SHP77 treated with DMSO at 0.1 percent for 48 hours (cell line): ENCODE measurements at places on chromosomes 16 and 17.

- DNase-seq: no peak
Measured at GRCh38 chr16:8964462-8964861, 756 bp upstream of the USP7 start.

DNA sequence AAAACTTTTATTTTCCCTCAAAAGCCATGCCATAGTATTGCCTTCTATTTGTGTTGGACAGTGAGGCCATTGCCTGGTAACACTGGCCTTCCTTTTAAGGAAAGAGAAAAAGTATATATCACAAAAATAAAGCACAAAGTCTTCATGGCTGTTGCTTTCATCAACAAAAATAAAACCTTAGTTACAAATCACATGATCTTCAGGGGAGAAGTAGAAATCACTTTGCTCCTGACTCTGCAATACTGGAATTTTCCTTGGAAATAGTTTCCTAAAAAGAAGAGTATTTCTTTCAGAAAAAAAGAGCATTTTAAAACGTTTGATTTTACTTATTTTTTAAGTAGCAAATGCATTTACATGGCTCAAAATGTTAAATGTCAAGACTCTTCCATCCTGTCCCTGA is 41.9 kb downstream of the FAM20A start:
- no peak for DNase-seq

GRCh38 chr16:54633943-54634362 is 296.7 kb upstream of the IRX5 start:
- peak; percentile 5 for DNase-seq

DNA sequence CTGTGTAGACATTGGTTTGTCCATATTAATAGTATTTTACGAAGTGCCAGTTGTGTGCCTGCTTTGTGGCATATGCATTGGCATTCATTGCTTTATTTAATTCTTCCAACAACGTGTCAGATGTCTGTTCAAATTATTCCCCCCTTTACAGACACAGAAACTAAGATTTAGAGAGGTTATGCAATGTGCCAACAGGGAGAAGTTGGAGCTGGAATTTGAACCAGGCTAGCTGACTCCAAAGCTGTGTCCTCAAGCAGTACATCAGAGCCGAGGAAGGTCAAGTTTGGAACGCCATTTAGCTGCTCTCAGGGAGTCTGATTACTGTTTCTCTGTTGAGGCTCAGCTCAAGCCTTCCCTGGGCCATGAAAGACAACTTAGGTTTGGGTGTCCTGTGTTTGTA is 232.3 kb downstream of the WWOX start:
- no peak for DNase-seq

- DNase-seq: no peak
Measured at GRCh38 chr17:34254651-34255380, at the start of gene CCL2. Gene CCL2 (plus strand): TSS chr17:34255285. CDS start chr17:34255350, 65 bp downstream.

GRCh38 chr16:69204172-69204571 is 17.2 kb downstream of the SNTB2 start:
- no peak for DNase-seq

- no peak for DNase-seq
Measured at GRCh38 chr16:81410643-81411293, 33.8 kb upstream of the CMIP start.

- DNase-seq: no peak
Measured at GRCh38 chr16:87702325-87702811, 63.4 kb downstream of the KLHDC4 start.

GRCh38 chr16:82995924-82996441 is 369.2 kb downstream of the CDH13 start:
- no peak for DNase-seq

DNA sequence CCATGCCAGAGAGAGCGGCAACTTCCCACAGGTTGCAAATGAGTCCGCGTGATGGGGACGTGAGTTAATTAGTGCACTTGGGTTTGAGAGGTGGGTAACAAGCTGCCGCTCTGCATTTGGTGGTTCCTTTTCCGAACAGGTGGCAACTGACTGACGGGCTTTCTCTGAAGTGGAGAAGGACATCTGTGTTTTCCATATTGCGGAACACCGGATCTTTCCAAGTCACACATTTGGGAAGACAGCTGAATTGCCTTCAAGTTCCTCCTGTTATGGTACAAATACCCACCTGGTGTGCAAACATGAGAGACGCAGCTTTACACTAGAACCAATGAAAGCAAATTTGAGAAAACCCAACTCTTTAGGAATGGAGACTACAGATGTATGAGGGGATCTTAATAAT is 451.3 kb upstream of the ZFHX3 start:
- no peak for DNase-seq
